ENCODE measurements at places on chromosomes 3 and 15.
A peak's percentile ranks its signal among the peaks of the same experiment; 100 is the strongest.

DNA sequence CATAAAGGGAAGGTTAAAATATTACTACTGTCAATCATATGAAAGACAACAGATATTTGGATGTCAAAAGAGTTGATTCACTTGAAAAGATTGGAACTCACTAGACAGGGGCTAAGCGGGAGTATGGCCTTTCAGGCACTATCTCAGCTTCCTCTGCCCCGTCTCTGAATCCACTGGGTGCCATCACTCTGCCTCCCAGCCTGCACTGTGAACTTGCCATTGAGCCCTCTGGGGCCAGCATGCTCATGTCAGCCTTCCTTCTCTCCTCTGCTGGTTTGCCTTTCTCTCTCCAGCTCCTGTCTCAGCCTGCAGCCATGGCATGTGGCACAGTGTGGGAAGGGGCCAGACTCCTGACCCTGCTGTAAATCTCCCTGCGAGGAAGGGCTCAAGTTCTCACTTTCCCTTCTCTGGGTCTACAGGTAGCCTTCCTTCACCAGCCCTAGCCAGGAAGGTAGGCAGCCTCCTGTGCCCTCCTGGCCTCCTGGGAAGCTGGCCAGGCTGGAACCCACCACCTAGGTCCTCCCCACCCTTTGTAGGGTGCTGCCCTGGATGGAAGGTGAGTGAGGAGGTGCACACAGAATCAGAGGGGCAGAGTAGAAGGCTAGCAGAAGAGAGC is 54.0 kb upstream of the SLCO2A1 start:
- peak; percentile 55 for DNase-seq

DNA sequence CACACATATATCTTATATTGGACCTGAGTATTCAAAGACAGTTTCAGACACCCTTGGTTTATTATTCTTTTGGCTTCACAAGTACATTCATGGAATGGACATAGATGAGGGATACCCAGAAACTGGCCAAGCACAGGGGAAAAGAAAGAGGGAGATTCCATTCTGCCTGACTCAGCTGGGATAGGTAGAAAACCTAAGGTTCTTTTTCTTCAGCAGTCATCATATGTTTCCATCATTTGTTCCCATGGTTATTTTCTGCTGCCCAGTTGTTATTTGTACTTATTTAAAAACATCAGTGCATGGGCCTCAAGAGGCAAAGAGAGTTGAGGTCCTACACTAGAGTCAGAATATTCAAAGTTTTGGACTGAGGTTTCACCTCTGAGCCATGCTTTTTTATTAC is 91.8 kb downstream of the FILIP1L start:
- no peak for DNase-seq

DNA sequence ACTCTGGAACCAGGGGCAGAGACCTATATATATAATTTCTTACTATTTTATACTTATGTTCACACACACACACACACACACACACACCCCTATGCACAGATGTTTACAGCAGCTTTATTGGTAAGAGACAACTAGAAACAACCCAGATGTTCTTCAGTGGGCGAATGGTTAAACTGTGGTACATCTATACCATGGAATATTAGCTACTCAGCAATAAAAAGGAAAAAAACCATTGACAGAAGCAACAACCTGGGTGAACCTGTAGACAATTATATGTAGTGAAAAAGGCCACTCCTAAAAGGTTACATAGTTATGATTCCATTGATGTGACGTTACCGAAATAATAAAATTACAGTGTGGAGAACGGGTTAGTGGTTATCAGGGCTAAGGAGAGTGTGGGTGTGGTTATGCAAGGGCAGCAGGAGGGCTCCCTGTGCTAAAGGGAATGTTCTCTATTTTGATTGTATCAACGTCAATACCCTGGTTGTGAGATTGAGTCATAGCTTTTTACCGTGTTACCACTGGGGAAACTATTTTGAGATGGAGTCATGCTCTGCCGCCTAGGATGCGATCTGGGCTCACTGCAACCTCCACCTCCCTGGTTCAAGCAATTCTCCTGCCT is 85.5 kb downstream of the FLNB start:
- DNase-seq: no peak

DNA sequence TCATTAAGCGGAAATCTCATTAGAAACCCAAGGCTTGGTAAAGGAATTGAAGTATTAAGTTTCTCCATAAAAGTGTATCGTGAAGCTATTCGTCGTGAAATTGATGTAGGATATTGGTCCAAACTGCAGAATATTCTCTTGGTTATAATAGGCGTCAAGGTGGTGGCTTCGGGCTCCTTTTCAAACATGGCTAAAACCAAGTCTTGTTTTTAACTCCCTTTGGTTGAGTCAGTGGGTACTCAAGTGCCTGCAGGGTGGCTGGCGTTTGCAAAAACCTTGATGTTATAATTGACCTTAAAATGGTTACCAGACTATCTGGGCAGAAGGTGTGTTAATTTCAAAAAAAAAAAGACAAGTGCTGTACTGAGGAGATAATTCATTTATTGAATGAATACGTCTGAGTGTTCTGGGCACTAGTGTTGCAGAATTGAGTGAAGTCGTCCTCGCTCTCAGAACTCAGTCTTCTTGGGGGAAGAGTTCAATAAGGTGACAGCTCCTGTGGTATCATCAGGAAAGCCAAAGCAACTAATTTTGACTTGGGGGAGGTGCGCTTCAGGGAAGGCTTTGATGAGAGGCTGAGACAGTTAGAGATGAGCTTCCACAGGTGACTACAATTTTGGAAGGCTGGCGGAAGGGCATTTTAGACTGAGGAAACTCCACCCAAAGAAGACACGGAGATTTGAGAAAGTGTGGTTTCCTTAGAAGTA is 1.5 kb downstream of the UBE2Q2 start:
- no peak for DNase-seq

DNA sequence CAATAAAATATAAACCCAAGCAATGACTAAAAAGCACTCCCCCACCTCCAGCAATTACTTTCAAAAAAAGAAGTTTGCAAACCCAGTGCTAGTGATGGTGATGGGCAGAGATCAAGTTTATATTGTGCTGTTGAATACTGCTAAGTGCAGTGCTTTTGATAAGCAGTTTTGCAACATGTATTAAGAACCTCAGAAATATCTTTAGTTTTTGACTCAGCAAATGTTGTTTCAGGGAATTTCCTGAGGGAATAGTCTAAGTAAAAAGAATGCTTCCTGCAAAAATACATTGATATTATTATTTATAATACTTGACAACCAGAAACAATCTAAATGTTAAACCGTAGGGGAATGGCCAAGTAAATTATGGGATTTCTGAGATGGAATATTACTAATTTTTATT is 69.3 kb downstream of the ADAMTSL3 start:
- DNase-seq: no peak

DNA sequence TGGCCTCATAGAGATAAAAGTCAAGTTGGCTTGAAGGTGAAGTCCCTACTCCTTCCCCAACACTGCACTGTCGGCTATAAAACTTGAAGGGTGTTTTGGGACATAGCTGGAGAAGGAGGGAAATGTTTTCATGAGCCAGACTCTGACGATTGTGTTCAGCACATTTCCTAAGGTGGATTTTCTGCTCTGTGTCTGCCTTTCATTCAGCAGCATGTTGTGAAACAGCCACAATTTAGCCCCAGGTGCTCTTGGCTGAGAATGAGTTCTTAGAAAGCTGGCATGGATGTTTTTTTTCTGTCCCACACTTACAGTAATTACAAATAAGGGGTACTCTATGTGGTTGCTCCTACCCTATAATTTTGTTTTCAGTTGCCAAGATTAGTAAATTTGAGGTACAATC is 492.4 kb downstream of the MCTP2 start:
- no peak for DNase-seq

GRCh38 chr15:70741107-70741531 is 22.2 kb downstream of the UACA start:
- DNase-seq: no peak

DNA sequence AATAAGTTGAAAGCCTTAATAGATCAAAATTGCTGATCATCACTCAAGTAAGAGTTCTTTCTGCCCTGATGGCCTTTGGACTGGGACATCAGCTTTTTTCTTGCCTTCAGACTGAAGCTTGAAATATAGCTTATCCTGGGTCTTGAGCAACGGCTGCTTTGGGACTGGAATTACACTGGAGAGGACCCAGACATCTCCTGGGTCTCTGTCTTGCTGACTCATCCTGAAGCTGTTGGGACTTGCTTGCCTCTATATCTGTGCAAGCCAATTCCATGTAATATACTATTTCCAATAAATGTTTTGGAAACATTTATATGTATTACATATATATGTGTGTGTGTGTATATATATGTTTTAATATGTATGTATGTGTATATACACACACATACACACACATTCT is 260.2 kb downstream of the PDZRN3 start:
- no peak for DNase-seq

DNA sequence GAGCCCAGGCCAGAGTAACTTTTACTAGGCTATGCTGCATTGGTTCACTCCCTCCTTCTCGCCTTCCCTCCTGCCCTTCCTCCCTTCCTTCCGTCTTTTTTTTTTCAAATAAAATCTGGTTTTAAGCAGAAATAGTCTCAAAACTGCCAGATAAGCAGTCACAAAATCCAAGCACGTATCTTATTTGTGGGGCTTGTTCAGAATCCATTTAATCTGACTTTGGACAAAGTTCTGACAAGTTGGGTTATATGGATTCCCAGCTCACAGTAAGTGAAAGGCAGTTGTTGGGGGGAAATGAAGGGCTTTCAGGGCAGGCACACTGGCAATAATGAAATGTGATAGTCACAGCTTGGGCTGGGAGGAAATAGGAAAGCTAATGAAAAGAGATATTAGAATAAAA is 32.0 kb upstream of the PLXND1 start:
- DNase-seq: no peak

DNA sequence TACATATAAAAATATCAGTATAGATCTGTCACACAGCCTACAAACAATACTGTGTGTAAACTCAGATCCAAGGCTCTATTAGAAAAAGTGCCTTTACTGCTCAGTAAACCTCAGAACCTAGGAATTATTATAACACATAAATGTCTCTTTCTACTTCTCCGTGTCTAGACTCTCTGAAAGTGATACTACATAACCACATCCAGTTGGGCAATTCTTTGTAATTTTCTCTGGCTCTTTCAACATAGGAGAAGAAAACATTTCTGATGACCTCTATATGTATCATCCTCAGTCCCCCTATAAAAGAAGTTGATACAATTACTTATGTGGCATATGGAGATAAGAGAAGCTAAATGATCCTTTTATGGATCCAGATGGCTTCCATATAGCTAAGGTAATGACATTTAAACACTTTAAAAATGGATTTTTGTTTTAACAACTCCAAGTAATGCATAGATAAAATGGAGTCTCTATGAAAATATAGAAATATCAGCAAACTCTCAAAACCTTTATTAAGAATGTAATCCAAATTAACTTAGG is 104.5 kb downstream of the LSAMP start:
- DNase-seq: no peak

- DNase-seq: no peak
Measured at GRCh38 chr3:36211652-36211999, 168.7 kb upstream of the STAC start.

DNA sequence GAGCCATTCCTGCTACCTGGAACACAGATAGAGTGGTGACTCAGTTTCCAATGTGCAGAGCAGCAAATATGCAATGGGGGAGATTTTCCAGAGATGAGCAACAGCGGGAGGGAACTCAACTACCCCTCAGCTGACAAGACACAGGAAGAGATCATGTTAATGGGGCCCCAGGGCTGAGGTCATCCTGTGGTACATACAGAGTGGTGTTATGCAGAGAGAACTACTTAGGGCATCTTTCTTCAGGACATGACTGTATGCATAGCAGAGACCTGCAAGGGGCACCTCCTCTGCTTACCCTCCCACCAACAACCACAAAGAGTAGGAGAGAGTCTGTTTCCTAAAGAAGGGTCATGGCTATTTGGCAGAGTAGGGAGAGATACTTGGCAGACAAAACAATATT is 6.8 kb upstream of the TBC1D5 start:
- no peak for DNase-seq

DNA sequence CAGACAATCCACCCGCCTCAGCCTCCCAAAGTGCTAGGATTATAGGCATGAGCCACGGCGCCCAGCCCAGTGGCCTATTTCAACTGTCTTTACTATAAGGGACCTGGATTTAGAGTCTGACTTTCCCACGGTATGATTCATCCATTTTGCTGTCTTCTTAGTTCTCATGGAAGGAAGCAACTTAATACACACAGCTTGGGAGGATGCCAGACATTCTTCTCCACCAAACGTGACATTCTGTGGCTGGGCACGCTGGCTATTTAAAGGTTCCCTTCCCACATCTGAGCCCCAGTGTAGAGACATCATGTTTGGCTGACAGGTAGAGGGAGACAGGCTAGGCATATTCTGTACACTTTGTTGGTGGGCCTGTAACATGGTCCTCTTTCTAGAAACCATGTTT is 26.2 kb downstream of the FAM43A start:
- DNase-seq: no peak

DNA sequence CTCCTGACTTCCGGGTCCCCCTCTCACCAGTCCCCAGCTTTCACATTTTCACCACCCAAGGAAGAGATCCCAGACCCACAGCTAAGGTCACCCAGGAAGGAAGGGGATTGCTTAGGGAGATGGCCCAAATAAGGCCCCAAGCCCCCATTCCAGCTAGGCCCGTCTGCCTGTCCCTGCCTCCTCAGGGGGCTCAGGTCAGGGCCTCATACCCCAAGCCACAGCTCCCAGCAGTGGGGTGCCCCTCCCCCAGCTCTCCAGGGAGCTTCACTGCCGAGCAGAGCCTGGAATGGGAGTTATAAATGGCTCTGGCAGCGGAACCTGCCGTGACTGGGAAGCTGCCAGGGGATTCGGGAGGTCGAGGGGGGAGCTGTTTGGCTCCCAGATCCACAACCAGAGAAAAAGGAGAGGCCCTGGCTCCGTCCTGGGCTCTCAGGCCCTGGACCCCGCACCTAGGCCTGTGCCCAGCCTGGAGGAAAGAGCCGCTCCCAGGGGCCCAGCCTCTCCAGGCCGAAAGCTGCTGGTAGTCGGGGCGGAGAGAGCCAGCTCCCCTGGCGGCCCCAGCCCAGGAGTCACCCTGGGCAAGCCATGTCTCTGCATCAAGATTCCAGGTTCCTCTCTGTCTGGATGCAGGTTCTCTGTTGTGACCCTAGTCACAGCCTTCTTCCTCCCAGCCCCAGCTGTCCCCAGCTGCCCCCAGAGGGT is 550 bp downstream of the CCDC9B start:
- DNase-seq: no peak

DNA sequence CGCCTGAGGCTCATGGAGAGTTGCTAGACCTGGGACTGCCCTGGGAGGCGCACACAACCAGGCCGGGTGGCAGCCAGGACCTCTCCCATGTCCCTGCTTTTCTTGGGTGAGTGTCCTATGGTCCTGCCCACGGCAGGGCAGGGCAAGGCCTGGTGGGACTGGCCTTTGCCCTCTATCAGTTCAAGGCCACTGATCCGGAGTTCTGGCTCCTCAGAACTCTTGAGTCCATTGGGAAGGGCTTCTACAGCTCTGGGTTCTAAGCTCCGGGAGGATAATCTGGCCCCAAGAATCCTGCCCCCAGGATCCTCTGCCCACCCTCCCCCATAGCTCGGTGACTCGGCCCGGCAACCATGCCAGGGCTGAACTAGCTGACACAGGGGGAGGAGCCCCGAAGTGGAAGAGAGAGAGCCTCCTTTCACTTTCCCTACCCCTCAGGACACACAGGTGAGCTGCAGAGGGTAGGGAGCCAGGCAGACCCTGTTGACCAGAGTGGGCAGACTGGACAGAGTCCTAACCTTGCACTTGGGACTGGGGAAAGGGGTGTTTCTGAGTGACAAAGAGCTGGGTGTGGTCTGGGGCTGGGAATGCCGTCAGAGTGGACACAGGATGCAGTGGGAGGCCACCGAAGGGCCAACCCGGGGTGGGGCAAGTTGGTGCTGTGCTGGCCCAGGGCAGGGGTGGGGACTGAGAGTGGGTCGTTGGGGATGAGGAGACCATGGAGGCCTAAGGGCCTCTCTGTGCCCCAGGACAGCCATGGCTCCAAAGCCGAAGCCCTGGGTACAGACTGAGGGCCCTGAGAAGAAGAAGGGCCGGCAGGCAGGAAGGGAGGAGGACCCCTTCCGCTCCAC is 664 bp downstream of the PARP3 start:
- DNase-seq: peak; percentile 89
